ENCODE measurements at places on chromosomes 2 and 18. TPM values are rescaled to one million over a fixed set of nuclear protein-coding genes. Genes with fewer than 3 reads are reported as not detected.

Gene NYAP2
- not detected for polyA plus RNA-seq

Gene CCDC68
- 3.7 TPM for polyA plus RNA-seq

Gene SNTG2
- 2.8 TPM for polyA plus RNA-seq

Gene ALS2
- polyA plus RNA-seq, result 11.6 TPM

Gene ERFE
- polyA plus RNA-seq, result 0.41 TPM

Gene GPR17
- polyA plus RNA-seq, result 0.10 TPM

Gene CD8B
- polyA plus RNA-seq, result 2.2 TPM

Gene CCDC74B
- polyA plus RNA-seq, result 1.1 TPM

Gene TANC1
- polyA plus RNA-seq, result 4.9 TPM

Gene HRH4
- 0.04 TPM for polyA plus RNA-seq
